ENCODE measurements at places on chromosomes 1 and 21.

- DNase-seq: no peak
Observed at GRCh38 chr1:97201641-97202040, 480.1 kb downstream of the PTBP2 start.

DNA sequence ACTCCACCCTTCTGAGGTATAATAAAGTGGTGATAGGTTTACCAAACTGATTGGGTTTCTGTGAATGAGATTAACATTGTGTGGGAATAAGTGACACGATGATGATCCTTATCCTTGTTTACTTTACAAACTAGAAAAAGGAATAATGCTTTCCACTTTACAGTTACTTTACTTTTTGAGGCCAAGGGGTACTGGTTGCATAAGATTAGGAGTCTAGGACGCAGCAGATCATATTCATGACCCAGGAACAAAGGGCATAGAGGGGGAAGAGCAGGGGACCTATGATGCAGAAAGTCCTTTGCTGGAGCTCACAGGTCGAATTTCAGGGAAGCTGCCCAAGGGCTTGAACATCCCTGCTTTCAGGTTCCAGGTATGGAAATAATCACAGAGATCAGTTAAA lies 20.4 kb downstream of the FGGY start:
- DNase-seq: no peak

- DNase-seq: no peak
Observed at GRCh38 chr1:194013561-194013960, 827.1 kb upstream of the B3GALT2 start.

DNA sequence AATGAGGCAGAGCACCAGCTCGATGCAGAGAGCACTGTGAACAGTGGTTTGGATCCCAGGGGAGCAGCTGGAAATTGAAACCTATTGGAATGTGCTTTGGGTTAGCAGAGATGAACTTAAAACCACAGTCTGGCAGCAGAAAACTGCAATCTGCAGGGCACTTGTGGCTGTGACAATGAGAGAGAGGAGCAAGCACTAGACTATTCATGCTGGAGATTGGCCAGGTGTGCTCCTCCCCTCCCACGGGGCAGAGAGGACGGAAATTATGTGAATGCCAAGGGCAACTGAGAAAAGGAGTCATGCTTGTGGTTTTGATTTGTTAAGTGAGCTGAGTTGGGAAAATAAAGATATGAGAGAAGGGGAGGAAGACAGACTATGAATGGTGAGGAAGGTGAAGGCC lies 38.1 kb downstream of the HSD3B2 start:
- DNase-seq: no peak

DNA sequence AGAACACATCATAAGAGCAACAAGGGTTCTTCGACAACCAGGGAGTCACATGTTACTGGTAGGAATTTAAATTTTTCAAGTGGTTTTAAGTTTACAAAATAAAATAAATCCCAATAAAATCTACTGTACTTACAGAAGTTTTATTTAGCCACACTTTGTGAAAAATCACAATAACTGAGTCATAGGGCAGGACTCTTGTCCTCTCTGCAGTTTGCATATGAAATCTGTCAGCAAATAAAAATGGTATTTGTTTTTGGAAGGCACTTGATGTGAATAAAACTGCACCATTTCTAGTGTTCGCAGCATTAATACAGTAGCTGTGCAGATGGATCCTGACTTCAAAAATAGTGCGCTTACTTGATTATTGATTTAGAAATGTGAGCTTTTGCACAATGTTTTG lies 150.4 kb downstream of the LBR start:
- DNase-seq: no peak

GRCh38 chr1:89065079-89065868 lies at the start of gene GBP1:
TSS of gene GBP1 (minus strand) at chr1:89065208. CDS start at chr1:89063234, 1,974 bp downstream.
- no peak for DNase-seq

GRCh38 chr1:83631851-83632250 lies 367.1 kb downstream of the TTLL7 start:
- DNase-seq: no peak

- no peak for DNase-seq
Observed at GRCh38 chr1:61406467-61406866, 318.5 kb downstream of the TM2D1 start.

DNA sequence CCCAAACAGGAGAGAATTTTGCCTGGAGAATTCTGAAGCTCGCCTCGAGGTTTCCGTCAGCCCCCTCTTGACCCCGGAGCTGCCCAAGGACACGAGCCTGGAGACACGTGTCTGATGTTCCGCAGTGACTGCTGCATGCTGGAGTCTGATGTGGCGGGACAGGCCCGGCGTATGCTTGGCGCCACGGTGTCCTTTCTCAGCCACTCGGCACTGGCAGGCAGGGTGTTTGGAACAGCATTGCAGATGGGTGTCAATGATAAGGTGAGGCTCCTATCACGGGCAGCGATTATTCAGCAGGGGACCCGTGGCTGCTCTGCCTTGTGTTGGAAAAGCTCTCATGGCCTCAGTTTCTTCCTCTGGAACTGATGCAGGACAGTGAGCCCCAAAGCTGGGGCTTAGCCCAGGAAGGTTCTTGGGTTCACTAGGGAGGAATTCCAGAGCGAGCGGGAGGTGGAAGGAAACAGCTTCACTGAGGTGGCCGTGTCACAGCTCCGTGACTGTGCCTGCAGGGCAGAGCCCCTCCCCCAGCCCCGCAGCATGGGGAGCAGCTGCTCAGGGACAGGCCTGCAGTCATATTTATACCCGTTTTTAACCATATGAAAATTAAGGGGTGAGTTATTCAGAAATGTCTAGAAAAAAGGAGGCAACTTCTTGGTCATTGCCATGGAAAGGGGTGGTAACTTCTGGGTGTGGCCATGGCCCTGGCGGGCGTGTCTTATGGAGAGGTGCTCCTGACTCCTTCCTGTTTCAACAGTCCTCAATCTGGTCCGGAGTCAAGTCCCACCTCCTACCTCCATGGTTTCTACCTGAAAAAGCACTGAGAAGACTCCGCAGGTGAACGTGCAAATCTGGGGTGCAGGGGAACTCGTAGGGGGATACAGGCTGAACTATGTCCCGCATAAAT lies 123.4 kb downstream of the SIK1 start:
- DNase-seq: no peak

- no peak for DNase-seq
Observed at GRCh38 chr1:93483606-93484005, 35.7 kb downstream of the FNBP1L start.

DNA sequence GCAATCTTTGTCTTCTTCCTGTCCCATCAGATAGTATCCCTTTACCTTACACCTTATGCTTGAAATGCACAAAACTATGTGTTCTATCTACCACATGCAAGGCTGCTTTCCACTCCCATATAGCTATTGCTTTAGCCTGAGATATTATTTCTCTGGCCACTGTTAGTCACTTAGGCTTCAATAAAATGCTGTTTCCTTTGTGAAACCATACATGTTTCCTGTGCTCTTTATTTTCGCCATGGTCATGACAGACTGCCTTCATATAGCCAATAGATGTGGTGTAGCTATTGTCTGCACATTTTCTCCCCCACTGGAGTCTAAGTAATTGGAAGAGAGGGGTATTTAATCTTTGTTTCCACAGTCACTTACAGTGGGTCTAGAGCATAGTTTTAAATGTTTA lies 108.4 kb downstream of the GREM2 start:
- DNase-seq: no peak

GRCh38 chr1:103457886-103458455 lies 67.5 kb upstream of the RNPC3 start:
- DNase-seq: no peak

- no peak for DNase-seq
Observed at GRCh38 chr1:8911416-8912309, 33.2 kb upstream of the ENO1 start.

- DNase-seq: no peak
Observed at GRCh38 chr1:9369964-9370788, 77.5 kb downstream of the SPSB1 start.

DNA sequence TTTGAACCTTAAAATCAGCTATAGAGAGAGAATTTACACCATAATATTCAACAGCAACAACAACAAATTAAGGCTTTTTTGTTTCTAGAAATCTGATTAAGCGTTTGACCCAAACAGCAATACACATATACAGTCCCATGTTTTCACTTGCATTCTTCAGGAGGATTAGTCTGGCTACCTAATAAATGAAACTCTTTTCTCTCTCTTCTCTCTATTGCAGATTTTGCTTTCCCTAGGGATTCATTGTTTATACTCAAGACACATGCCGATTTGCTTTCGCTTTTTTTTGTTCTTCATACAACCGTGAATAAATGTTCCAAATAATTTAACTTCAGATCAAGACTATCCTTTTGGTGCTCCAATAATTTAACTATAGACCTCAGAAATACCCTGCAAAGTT lies 162.4 kb upstream of the PTBP2 start:
- no peak for DNase-seq

DNA sequence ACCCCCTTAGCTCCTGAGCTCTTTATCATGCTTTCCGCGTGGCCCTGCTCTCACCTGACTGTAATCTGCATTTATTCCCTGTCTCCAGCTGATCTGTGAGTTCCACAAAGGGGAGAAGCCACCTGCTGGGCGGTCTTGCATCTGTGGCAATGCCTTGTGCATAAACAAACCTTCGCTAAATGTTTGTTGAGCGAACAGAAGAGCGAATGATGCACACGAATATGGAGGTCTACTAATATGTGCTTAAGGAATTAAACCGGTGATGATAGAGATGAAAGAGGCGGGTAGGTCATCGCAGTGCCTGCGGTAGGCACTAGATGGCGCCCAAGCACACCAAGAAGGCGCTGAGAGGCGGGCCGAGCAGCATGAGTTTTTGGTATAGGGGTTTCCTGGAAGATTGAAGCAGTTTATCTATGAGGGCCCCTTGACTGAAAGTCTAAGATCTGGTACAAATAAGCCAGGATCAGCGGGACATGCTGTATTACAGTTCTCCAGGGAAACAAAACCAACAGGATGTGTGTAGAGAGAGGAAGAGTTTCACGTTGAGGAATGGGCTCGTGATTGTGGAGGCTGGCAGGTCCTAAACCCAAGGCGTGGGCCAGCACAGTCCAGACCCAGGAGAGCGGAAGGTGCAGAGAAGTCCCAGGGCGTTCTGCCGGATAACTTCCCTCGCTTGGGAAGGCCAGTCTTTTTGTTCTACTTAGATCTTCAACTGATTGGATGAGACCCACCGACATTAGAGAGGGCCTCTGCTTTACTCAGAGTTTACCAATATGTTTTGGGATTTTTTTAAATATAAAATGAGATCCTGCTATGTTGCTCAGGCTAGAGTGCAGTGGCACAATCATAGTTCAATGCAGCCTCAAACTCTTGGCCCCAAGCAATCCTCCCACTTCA lies 34.7 kb downstream of the TOMM20 start:
- peak; percentile 67 for DNase-seq

DNA sequence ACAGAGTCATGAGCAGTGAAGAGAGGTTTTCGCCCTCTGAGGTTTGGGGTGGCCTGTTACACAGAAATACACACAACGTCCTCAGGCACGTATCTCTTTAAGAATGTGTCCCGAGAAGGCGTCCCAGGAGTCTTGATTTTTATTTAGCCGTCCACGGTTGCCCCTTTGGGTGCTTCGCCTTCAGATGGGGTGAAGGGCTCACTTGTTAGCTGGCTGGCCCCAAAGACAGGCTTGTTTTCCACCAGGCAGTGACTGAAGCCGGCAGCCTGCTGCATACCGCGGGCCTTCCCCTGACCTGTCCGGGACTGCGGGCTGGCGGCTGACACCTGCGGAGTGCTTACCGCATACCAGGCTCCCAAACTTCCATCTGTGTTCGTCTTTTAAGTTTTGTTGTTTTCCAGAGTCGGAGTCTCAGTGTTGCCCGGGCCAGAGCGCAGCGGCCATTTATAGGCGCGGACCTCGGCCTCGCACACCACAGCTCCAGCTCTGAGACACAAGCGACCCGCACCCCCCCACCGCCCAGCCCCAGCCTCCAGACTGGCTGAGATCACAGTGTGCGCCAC lies 1.6 kb upstream of the ADARB1 start:
- no peak for DNase-seq
